ENCODE measurements at places on chromosomes 1 and 21.

GRCh38 chr1:173445164-173445563 is 32.0 kb upstream of the PRDX6 start:
- DNase-seq = no peak

- DNase-seq = no peak
Observed at GRCh38 chr1:97538113-97538512, 382.7 kb downstream of the DPYD start.

GRCh38 chr1:109908836-109909235 is 1.8 kb upstream of the CSF1 start:
- no peak for DNase-seq

DNA sequence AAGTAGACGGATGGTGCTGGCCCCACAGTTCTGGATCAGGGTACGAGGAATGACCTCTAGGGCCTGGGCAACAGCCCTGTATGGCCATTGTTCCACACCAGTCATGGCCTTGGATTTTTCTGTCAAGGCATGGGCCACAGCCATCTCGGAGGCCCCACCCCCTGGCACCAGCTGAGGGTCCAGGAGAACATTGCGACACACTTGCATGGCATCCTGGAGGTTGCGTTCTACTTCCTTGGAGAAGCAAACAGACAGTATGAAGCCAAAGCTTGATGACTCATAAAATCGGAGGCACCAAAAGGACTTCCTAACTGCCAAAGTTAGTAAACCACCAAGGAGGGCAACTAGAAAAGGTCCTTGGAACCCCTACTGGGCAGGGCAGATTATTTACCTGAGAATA is 11.9 kb upstream of the VHLL start:
- no peak for DNase-seq

DNA sequence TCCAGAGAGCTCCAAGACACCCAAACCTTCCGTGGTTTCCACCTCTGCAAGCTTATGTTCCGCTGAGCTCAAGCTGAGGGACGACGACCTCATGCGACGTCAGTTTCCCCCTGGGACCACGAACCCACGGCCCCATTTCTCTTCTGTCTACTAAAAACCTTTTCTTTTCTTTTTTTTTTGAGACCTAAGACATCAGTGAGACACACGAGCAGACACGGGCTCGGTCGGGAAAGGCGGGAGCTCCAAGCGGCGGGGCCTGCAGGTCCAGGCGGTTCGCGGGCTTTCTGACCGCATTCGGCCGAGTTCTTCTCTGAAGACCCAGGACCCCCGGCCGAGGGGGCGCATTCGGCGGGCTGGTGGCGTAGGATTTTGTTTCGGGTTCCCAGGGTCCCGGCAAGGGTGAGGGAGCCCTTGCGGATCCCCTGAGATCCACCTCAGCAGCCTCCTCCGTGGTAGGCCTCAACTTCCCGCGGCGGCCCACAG is 402 bp downstream of the C21orf58 start:
- DNase-seq = no peak

DNA sequence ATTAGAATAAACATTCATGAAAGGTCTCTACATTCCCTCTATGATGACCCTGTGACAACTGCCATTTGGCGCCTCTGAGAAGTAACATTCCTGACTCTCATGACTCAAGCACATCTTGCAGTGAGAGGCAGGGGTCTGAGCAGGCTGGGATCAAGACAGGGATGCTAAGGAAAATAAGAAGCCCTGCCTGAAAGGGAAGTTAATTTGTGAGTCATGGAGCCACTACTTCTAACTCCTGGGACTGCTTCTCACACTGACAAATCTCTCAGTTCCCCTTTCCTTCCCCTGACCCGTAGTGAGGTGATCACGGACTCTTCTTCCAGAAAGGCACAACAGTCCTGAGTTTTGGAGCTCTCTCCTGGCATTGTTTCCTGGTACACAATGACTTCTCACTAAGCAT is 231.9 kb downstream of the TNR start:
- no peak for DNase-seq

GRCh38 chr1:66384258-66384921 is 149.6 kb upstream of the SGIP1 start:
- no peak for DNase-seq

Measured in NT2/D1 (cell line).